ENCODE measurements at places on chromosomes 12 and 14.

GRCh38 chr14:24845851-24846250 is 204.1 kb downstream of the STXBP6 start:
- no peak for DNase-seq

- DNase-seq, result no peak
Observed at GRCh38 chr12:116317139-116317538, 39.6 kb upstream of the MED13L start.

- DNase-seq, result peak; percentile 18
Observed at GRCh38 chr12:39237004-39237403, 205.9 kb downstream of the KIF21A start.

- DNase-seq, result no peak
Observed at GRCh38 chr12:117821480-117822175, 147.2 kb downstream of the KSR2 start.

DNA sequence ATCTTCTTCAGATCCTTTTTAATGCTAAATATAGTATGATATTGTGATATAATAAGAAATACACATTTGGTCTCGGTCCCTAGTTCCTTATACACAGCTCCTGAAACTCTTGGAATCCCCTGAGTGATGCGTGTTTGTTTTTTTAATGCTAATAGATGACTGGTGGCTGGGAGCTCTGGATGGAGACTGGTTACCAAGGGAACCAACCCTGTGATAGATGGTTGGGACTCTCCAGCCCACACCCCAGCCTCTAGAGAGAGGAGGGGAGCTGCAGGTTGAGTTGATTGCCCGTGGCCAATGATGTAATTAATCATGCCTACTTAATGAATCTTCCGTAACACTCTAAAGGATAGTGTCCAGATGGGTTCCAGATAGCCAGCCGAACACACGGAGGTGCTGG is 140.6 kb downstream of the FBXL14 start:
- no peak for DNase-seq

GRCh38 chr12:68200854-68201253 is 24.8 kb downstream of the IL26 start:
- DNase-seq, result peak; percentile 39

DNA sequence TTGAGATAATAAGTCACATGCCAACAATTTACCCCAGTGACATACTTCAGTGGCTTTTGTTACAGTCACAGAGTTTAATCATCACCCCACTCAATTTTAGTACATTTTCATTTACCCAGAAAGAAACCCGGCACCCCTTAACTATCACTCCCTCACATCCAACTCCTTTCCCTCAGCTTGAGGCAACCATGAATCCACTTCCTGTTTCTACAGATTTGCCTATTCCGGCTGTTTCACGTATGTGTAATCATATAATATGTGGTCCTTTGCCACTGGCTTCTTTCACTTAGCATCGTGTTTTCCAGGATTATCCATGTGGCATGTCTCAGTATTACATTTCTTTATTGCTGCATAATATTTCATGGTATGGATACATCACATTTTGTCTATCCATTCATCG is 147.5 kb downstream of the CFAP54 start:
- DNase-seq, result no peak

Data from fibroblast of skin of right quadriceps (primary cell).